ENCODE measurements at places on chromosomes 7 and 10.

DNA sequence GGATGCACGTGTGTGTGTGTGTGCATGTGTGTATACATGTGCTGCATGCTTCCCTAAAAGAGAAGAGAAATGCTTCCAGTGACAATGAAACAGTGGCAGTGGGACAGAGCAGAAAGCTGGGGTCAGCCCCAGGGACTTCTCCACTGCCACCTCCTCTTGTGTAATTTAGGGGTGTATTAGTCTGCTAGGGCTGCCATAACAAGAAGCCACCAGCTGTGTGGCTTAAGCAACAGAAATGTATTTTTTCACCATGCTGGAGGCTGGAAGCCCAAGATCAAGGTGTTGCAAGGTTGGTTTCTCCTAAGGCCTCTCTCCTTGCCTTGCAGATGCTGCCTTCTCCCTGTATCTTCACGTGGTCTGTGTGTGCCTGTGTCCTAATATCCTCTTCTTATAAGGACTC is 190.5 kb downstream of the CXCL12 start:
- DNase-seq: no peak

- no peak for DNase-seq
Observed at GRCh38 chr7:132709971-132710567, 133.8 kb upstream of the PLXNA4 start.

- no peak for DNase-seq
Observed at GRCh38 chr10:44981172-44982113, 2.8 kb upstream of the DEPP1 start.

DNA sequence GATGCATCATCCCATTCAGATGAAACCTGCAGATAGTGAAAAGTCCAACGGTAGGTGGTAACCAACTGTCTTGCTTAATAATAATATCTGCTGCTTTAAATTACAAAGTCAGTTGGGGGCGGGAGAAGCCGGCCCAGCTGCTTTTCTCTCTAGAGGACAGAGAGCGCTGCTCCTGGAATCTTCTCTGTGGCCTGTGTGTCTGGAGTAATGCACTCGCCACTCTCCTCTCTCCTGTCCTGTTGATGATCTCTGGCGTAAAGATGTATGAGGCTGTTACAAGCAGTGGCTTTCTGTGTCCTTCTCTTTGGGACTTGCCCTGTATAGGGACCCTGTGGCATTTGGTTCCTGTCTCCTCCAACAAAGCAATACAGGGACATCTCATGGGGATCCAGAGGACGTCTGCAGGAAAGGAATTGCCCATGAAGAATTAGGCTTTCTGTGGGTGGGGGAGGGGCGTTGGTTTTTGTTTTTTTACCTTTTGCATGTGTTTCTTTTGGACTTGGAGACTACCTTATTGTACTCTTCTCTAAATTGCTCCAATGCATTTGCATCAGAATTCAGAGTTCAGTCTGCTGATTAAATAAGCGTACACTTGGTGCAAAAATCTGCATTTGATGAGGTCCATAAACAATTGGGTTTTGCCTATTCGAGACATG is 231.6 kb downstream of the CELF2 start:
- DNase-seq: no peak
